K562 (cell line): ENCODE measurements at places on chromosomes 16 and 17. TPM values are rescaled to one million over a fixed set of nuclear protein-coding genes. Genes with fewer than 3 reads are reported as not detected.

The SOCS3 gene
- total RNA-seq: 30.7 and 36.8 TPM in 2 replicates

The FOXF1 gene
- total RNA-seq: 0.04 TPM in 1 of 2 replicates, not detected in the other

The BRCA1 gene
- total RNA-seq: 60.2 and 62.3 TPM in 2 replicates

The KRTAP9-2 gene
- total RNA-seq: not detected in 2 replicates

The TTLL6 gene
- not detected in 2 replicates for total RNA-seq

The GAS2L2 gene
- not detected in 2 replicates for total RNA-seq

The CCDC154 gene
- 0.22 and 0.42 TPM in 2 replicates for total RNA-seq

The SHISA9 gene
- total RNA-seq: 0.16 TPM in 1 of 2 replicates, not detected in the other

The SLC5A2 gene
- total RNA-seq: 0.07 TPM in 1 of 2 replicates, not detected in the other

The PDILT gene
- total RNA-seq: not detected in 2 replicates

The BAIAP3 gene
- total RNA-seq: 3.3 and 3.4 TPM in 2 replicates

The ENPP7 gene
- not detected in 2 replicates for total RNA-seq

The KCNJ12 gene
- total RNA-seq: 0.02 TPM in 1 of 2 replicates, not detected in the other

The MT1M gene
- not detected in 2 replicates for total RNA-seq

The ITGAX gene
- 0.35 and 0.51 TPM in 2 replicates for total RNA-seq

The TBC1D3G gene
- not detected in 2 replicates for total RNA-seq

The CFAP97D1 gene
- not detected in 2 replicates for total RNA-seq

The PTX4 gene
- total RNA-seq: 0.11 and 0.38 TPM in 2 replicates

The PIK3R6 gene
- 0.04 TPM in 1 of 2 replicates, not detected in the other for total RNA-seq

The CDH13 gene
- total RNA-seq: not detected in 2 replicates

The YBX2 gene
- 0.20 and 0.27 TPM in 2 replicates for total RNA-seq

The CRYM gene
- total RNA-seq: 0.98 TPM in 2 replicates

The KRT24 gene
- not detected in 2 replicates for total RNA-seq

The CASKIN1 gene
- 4.5 and 7.0 TPM in 2 replicates for total RNA-seq

The ERN1 gene
- 19.2 and 22.5 TPM in 2 replicates for total RNA-seq

The OR3A2 gene
- total RNA-seq: not detected in 2 replicates

The EPOP gene
- 9.4 and 10.6 TPM in 2 replicates for total RNA-seq

The GAST gene
- not detected in 2 replicates for total RNA-seq

The CD300LB gene
- total RNA-seq: not detected in 2 replicates

The TAC4 gene
- total RNA-seq: not detected in 2 replicates

The CCR7 gene
- total RNA-seq: 1.1 and 1.3 TPM in 2 replicates

The TMEM92 gene
- total RNA-seq: 0.40 and 0.47 TPM in 2 replicates

The TBC1D3E gene
- not detected in 2 replicates for total RNA-seq

The ALG1 gene
- 20.8 and 26.4 TPM in 2 replicates for total RNA-seq

The DDX52 gene
- total RNA-seq: 37.0 and 37.6 TPM in 2 replicates

The RSAD1 gene
- total RNA-seq: 41.9 and 44.0 TPM in 2 replicates

The CMTM2 gene
- total RNA-seq: not detected in 2 replicates

The SOX15 gene
- 0.16 TPM in 1 of 2 replicates, not detected in the other for total RNA-seq

The CD300H gene
- total RNA-seq: not detected in 2 replicates

The TRPV3 gene
- 0.11 and 0.18 TPM in 2 replicates for total RNA-seq

The PAM16 gene
- total RNA-seq: 123 and 150 TPM in 2 replicates

The ZC3H18 gene
- 81.3 and 88.7 TPM in 2 replicates for total RNA-seq

The RAB11FIP4 gene
- 12.0 and 12.3 TPM in 2 replicates for total RNA-seq

The ABCC1 gene
- 39.9 and 41.6 TPM in 2 replicates for total RNA-seq

The PRR14 gene
- total RNA-seq: 62.1 and 63.1 TPM in 2 replicates

The PRSS33 gene
- total RNA-seq: not detected in 2 replicates

The HSD17B2 gene
- total RNA-seq: not detected in 2 replicates

The IL21R gene
- total RNA-seq: 0.29 and 0.51 TPM in 2 replicates

The CD300A gene
- 0.36 and 0.44 TPM in 2 replicates for total RNA-seq

The UMOD gene
- total RNA-seq: not detected in 2 replicates

The LRRC75A gene
- 0.04 TPM in 1 of 2 replicates, not detected in the other for total RNA-seq

The MPHOSPH6 gene
- total RNA-seq: 34.1 and 37.0 TPM in 2 replicates

The KRT20 gene
- 0.44 and 0.51 TPM in 2 replicates for total RNA-seq

The XYLT2 gene
- 8.9 and 9.5 TPM in 2 replicates for total RNA-seq

The KRTAP1-5 gene
- not detected in 2 replicates for total RNA-seq

The CLDN7 gene
- total RNA-seq: 9.1 and 13.7 TPM in 2 replicates

The COX6A2 gene
- not detected in 2 replicates for total RNA-seq

The ZFHX3 gene
- 0.07 and 0.11 TPM in 2 replicates for total RNA-seq

The TBC1D3B gene
- total RNA-seq: 0.51 and 0.60 TPM in 2 replicates

The BCL7C gene
- 41.2 and 43.1 TPM in 2 replicates for total RNA-seq
